Activated naive CD4-positive, alpha-beta T cell treated with anti-CD3 and anti-CD28 coated beads, Interleukin-2, amount 50 U/mL, for 72 hours (primary cell): ENCODE measurements at places on chromosomes 4 and X. TPM values are rescaled to one million over a fixed set of nuclear protein-coding genes. Genes with fewer than 3 reads are reported as not detected.

DNA sequence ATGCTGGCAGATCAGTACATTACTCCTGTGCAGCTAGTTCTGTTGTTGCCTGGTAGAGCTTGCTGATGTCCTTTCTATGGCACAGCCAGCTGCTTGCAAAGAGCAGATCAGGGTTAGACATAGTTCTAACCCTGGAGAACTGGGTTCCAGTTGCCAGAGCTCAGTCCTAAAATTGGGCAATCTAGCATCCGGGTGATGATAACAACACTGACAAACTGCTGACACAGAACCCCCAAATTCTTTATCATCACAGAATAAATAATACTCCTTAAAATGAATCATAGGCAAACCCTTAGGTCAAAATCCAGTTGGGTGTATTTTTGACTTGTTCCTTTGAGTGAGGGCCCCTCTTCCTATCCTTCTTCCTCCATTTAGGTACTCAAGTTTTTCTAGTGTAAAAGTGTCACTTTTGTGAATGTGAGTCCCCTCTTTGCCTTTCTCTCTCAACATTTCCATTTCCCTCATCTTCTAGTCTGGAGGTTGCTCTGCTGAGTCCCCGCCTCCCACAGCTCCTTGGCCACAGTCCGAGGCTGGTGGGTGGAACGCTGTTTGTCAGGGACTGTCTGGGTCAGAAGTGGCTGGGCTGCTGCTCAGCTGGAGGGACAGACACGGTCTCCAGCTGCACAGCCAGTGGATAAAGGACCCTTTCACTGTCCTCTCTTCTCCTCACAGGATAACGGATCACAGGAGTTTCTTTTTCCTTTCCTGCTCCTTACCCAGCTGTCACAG is 93.6 kb upstream of the RASGEF1B start:
- DNase-seq = no peak

DNA sequence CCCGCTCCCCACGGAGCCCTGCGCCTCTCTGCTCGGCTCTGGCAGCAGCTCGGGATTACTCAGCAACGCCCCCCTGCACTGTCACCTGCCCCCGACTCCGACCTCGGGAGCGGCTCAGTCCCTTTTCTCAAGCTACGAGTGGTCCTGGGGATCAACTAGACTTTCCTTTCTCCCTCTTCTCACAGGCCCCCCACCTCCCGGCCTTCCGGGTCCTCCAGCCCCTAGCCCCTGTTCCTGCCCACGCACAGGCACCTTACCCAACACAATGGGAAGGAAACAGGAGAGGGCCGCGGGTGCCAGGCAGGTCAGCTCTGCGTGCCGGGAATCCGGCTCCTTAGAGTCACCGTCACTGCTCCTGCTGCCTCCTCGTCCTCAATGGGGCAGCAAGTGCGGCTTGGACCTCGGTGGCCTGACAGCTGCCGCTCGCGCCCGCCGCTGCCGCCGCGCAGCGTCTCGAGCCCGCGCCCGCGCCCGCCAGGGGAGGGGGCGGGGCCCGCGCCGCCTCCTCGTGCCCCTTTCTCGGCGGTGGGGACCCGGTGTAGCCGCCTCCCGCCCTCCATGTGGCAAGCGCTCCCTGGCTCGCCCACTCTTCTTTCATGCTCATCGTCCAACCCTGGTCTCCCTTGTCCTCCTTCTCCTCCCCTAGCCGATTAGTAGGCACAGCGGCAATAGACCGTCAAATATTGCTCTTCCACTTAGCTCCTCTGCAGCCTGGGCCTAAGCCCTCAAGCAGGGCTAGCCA is at the start of gene RAB9B:
Gene RAB9B, minus strand, starts transcription at position 455 of the 742 bp plus-strand sequence. CDS start 6,473 bp downstream, outside the sequence.
- peak; percentile 65 for DNase-seq

DNA sequence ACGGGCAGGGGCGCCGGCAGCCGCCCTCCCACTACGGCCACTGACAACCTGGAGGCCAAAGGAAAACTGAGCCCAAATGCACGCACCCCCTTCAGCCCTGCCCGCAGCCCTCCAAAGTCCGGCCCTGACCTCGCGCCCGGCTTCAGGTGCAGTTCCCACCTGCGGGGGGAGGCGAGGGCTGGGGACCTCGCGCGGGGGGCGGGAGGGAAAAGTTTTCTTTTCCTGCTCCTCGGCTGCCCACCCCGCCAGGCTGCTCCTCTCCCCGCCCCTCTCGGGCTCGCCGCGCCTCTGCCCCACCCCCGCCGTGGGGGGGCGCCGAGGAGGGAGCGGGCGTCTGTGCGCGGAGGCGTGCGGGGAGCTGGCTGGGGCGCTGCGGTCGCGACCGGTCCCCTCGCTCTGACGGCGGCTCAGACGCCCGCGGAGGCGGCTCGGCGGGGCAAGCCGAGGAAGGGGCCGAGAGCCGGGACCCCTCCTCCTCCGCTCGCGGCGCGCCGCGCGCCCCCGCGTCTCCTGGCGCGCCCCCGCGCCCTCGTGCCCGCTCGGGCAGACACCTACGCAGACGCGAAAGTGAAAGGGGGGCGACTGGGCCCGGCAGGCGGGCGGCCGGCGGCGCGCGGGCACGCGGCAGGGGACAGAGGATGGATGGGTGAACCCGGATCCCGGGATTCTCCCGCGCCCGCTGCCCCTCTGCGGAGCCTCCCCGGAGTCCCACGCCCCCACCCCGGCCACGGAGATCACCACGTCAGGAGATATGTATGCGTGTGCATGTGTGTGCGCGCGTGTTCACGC is 3.1 kb upstream of the NR3C2 start:
- peak; percentile 71 for DNase-seq

DNA sequence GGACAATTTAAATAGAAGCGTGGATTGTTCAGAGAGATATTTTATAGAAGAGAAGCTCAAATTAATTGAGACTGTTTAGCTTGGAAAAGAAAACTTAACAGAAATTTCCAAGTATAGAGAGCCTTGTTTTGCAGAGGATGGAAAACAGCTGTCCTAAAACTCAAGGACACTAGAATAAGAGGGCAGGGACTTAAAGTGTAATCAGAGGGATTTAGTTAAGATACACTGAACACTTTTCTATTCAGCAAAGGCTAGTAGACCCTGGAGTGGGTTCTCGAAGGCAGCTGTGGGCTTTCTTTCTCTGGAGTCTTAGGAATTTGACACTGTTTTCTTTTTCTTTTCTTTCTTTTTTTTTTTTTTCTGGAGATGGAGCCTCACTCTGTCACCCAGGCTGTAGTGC is 92.7 kb upstream of the ARX start:
- no peak for DNase-seq

OTUD6A gene
- total RNA-seq = not detected

SLC34A2 gene
- not detected for total RNA-seq

LINC00632 gene
- 0.60 TPM for total RNA-seq

SRPK3 gene
- total RNA-seq = not detected

DNA sequence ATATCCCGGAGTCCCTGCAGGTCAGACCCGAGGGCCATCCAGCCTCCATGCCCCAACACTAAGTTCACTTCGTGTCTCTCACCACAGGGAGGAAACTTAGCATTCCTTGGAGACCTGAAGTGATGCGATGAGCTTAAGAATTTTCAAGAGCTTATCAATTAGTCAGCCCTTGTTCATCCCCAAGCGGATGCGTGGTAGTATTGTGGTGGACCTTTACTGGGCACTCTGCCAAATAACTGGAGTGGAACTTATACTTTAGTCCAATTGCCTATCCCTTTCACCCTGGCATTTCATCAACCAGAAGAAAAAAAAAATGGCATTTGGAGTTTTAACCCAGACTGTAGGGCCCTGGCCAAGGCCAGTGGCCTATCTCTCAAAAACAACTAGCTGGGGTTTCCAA is 137.1 kb downstream of the RELL1 start:
- DNase-seq = no peak

- DNase-seq = no peak
These were observed 11.9 kb downstream of the HAUS7 start for GRCh38 chrX:153458476-153458875.

DNA sequence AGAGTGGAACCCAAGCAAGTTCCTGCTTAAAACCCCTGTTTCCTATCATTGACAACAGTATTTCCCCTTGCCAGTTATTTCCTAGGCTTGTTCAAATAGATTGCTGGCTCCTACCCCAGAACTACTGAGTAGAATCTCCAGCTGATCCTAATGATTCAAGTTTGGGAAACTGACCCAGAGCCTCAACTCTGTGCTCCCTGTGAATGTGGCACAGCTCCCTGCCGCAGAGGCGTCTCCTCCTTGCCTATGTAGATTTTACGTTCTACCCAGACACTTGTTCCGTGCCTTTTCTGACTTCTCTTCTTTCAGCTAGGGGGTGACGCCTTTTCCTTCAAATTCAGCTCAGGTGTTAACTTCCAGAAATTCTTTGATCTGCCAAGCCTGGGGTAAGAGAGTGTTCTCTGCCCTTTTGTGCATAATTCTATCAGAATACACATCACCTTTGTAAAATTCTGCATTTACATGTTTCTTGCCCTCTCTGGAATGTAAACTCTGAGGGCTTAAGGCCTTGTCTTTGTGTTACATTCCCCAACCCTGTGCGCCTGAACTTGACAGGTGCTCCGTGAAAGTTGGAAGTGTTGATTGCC is 4.4 kb downstream of the LSM6 start:
- no peak for DNase-seq

DNA sequence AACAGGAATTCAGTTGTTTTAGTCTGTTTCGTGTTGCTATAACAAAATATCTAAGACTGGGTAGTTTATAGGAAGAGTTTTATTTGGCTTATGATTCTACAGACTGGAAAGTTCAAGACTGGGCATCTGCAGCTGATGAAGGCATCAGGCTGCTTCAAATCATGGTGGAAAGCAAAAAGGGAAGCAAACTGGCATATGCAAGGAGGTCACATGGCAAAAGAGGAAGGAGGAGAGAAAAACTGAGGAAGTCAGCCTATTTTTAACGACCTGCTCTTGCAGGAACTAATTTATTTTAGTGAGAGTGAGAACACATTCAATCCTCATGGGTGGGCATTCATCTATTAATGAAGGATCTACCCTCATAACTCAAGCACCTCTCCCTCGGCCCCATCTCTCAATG is 363.1 kb upstream of the HS3ST1 start:
- no peak for DNase-seq

SHOX gene
- not detected for total RNA-seq

TNMD gene
- not detected for total RNA-seq

- no peak for DNase-seq
These were observed 239.9 kb downstream of the NKX6-1 start for GRCh38 chr4:84258905-84259830.

- no peak for DNase-seq
These were observed 47.7 kb upstream of the PPP2R2C start for GRCh38 chr4:6520051-6520636.

DNA sequence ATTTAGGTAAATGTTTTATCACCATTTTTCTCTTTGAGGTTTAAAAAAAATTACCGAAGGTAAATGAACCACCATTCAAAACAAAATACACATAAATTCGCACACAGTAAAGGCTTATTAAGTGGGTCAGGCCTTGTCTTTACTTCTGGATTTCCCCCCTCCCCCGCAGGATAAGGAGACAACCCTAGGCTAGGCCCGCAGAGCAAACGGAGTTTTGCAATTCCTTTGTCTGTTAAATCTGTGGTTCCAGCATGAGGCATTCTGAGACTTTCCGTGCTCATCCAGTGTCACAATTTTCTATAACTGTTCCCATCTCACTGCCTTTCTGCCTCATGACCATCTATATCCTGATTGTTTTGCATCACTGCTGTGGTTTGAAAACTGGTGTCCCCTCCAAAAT is 307.4 kb downstream of the DCHS2 start:
- DNase-seq = no peak

WAS gene
- total RNA-seq = 93.0 TPM

DNA sequence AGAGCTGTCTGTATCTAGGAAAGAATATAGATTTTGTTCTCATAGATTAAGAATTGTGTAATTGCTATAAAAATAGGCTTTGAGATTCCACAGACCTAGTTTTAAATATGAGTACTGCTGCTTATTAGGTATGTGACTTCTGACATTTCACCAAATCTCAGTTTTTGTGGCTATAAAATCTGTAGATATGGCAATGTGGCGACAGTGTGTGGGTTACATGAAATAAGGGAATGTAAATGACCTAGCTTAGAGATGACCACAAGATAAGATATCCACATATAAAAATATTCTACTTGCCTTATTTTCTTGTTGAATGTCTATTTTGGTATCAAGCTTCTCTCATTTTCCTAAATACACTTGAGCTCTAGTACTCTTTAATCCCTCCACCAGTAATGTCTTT is 193.8 kb downstream of the UNC5C start:
- no peak for DNase-seq

AKAP4 gene
- not detected for total RNA-seq

DNA sequence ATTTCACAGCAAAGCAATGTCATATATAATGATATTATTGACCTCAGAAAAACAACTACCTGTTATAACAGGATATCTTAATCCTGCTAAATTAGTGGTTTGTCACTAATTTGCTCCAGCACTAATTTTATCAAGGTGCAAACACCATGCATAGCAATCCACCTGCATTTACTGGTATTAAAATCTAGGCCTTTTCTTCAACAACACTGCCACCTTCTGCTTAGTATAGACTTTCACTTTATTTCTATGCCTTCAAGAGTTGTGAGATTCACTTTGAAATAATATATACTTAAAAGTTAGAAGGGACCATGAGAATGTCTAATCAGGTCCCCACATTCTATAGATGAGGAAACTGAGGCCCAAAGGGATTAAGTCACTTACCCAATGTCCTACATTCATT is 82.1 kb upstream of the IQCM start:
- DNase-seq = no peak

PABPC1L2B gene
- not detected for total RNA-seq

- peak; percentile 45 for DNase-seq
These were observed 23.9 kb upstream of the PRDM8 start for GRCh38 chr4:80173401-80173800.

DNA sequence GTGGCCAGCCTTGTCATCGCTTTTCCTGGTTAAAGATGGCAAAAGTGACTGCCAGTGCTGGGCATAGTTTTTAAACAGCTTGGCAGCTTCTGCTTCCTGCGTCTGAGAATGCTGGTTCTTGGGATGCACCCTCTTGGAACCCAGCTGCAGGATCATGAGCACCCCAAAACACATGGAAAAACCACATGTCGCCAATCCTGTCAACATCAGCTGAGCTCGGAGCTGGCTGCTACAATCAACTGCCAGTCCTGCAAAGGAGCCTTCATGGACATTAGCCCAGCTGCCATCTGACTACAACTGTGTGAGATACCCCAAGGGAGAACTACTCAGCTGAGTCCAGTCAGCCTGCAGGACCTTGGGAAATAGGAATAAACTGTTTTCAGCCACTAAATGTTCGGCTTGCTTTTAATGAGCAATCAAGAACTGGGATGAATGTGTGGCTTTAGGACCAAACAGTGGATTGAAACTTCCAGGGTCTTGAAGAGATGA is 31.0 kb downstream of the OSTC start:
- no peak for DNase-seq

- no peak for DNase-seq
These were observed 11.9 kb upstream of the TRIML1 start for GRCh38 chr4:188127214-188127874.

GRCh38 chr4:47287735-47288134 is 175.8 kb downstream of the COMMD8 start:
- DNase-seq = no peak

DNA sequence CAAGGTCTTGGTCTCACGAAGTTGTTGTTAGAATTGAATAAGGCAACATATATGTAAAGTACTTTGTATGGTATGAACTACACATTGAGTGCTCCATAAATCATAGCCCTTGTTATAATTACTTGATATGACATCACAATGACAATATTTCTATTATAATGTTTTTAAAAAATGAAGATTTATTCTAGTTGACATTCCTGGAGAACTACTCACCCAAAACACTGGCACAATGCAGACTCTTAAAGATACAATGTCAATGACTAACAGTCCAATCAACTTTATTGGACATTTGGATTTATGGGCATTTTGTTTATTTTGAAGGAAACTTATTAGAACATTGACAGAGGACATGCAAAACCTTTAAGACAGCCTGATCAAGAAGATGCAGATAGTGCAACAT is 55.3 kb downstream of the ASB9 start:
- DNase-seq = no peak

- DNase-seq = no peak
These were observed 379.5 kb upstream of the GALNTL6 start for GRCh38 chr4:171433674-171434073.
